ENCODE measurements at places on chromosomes 12 and 14.

DNA sequence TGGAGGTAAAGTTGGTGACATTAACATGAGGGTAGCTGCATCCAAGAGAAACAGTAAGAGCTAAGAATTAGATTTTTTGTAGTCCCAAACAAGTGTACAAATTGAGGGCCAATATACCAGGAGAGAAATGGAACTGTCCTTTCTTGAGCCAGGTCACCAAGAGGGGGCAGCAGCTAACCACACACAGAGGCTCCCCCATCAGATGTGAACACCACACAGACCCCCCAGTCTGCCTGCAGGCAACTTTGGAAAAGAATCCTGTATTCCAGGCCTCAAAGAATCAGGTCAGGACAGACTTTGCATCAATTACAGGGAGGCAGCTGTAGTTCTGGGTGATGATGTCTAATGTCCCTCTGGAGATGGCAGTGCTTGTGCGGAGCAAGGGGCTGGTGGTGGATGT, 77.9 kb downstream of the SPTB start:
- no peak for DNase-seq

DNA sequence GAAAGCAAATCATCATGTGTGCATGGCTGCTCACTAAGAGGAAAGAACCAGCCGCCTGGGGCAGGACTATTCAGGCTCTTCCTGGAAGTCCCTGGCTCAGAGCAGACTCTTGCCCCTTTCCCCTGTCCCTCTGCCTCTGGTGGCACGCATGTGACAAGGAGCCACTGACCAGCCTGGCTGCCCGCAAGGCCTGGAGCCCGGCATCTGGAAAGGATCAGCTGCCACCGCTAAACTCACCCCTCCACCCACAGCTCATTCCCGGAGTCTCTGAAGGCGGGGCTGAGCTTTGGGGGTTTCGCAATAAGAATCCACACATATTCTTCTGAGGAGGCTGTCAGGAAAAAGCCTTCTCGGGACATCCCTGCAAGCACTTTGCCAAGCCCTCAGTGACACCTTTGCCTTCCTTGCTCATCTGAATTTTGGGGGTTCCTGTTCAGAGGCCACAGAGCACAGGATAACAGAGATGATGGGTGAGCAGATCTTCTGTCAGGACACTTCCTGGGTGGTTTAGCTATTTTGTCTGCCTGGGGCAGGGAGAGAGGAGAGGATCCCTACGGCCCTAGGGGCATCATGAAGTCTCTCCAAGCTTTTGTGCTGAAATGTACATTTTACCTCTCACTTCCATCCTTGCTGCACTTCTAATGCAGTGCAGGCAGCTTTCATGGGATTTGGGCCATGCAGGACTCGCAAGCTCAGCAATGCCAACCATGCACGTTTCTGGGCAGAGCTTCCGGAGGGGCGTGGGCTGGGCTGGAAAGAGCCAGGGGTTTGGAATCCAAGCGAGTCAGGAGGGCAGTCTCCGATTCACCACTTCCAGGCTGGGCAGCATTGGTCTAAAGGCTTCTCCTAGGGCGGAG, 124.8 kb upstream of the MAP1LC3B2 start:
- peak; percentile 96 for DNase-seq

GRCh38 chr12:116146386-116146785, 131.1 kb downstream of the MED13L start:
- no peak for DNase-seq

- DNase-seq = peak; percentile 58
These were observed 11.2 kb downstream of the MAP4K5 start for GRCh38 chr14:50520947-50521815.

- DNase-seq = no peak
These were observed 18.7 kb upstream of the NOS1 start for GRCh38 chr12:117380083-117380482.

- no peak for DNase-seq
These were observed 218.8 kb upstream of the RGS6 start for GRCh38 chr14:71713451-71713850.

GRCh38 chr12:18246066-18246465, 15.3 kb upstream of the PIK3C2G start:
- no peak for DNase-seq

- DNase-seq = no peak
These were observed 50.1 kb downstream of the LRCOL1 start for GRCh38 chr12:132560364-132560613.

- DNase-seq = no peak
These were observed 368.0 kb upstream of the PDE3A start for GRCh38 chr12:20000229-20000849.

DNA sequence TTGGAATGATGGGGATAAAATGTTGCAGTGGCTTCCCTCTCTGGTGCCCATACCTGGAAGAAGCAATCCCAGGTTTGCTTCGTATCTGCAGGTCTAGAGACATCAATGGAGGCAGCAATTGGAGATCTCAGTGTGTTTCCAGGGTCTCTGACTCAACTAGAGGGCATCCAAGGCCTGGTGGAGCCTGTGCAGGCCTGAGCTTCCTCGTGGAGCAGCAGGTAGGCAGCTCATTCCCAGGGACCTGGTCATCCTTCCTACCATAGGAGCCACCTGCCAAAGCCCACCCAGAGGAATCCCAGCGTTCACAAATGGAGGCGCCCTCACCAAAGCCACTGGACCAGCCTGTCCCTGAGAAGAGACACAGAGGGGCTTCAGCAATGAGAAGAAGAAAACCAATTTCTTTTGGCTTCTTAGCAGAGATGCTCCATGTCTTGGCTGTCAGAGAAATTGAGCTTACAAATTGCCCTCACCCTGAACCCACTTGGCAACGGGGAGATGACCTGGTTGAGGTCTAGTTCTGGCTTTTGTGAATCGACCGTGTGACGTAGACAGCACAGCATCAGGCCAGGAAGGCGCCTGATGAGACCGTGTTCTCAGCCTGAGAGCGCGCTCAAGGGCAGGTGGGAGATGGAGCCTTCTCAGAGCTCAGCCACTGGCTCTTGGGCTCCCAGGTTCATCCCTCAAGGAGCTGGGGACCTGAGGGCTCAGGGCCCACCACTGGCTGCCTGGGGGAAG, 283.6 kb downstream of the DPF3 start:
- no peak for DNase-seq

GRCh38 chr12:45978108-45978507, 12.3 kb downstream of the SCAF11 start:
- no peak for DNase-seq

Data from lower leg skin (tissue), 4 donors.